T-helper 9 cell (primary cell): ENCODE measurements at places on chromosomes 2 and 18.

- DNase-seq, result no peak
These were observed 38.6 kb downstream of the SNED1 start for GRCh38 chr2:241036964-241037421.

GRCh38 chr2:180621941-180622918, 358.2 kb upstream of the UBE2E3 start:
- no peak for DNase-seq

GRCh38 chr2:12211326-12212175, 465.1 kb downstream of the LPIN1 start:
- no peak for DNase-seq

GRCh38 chr2:112003576-112004252, 51.4 kb upstream of the TMEM87B start:
- no peak for DNase-seq

GRCh38 chr2:17689010-17689409, 64.6 kb downstream of the SMC6 start:
- no peak for DNase-seq

GRCh38 chr2:207041279-207041678, 102.0 kb downstream of the CPO start:
- no peak for DNase-seq

GRCh38 chr2:108436976-108437375, 12.0 kb upstream of the GCC2 start:
- DNase-seq, result no peak

DNA sequence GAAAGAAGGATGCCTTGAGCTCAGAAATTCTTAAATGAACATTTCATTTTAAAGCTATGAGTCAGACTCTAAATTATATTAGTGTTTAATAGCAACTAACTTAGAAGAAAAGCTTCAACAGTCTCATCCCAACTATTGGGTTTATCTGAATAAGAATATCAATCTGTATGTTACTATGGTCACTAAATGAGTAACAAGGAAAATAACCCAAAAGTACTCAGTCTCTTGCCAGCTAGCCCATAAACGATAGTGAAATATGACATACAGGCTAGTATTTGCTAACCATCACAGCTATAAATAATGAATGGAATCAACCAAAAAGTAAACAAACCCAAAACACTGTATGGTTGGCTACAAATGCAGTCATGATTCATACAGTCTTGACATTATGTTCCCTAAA, 174.9 kb downstream of the RAB3GAP1 start:
- no peak for DNase-seq

GRCh38 chr2:97750017-97750416, 36.6 kb downstream of the ZAP70 start:
- no peak for DNase-seq

- DNase-seq, result no peak
These were observed 30.8 kb downstream of the TBC1D8 start for GRCh38 chr2:101120124-101120996.

GRCh38 chr18:30886998-30887397, 155.5 kb downstream of the DSC3 start:
- no peak for DNase-seq

DNA sequence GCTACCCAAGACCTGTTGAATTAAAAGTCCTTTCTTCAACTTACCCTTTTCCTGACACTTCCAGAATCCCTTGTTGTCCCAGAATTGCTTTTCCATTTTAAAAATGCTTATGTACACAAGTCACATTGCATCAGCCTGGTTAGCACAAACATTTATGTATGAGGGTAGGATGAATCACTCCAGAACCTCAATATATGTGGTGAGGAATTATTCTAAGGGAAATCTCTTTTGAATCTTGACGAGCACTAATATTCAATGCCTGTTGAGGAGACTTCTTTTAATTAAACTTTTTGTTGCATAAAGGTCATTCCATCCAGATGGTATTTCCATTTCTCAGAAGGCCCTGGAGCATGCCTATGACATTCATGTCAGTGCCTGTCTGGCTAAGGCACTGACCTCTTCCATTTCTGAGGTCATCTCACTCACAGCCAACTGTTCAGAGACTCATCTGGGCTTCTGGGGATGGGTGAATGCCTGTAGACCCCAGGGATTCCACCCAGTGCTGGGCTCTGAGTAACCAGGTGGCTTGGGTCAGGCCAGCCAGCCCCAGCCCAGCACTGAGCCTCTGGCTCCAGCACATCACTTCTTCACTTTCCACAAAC, 28.2 kb downstream of the ACMSD start:
- DNase-seq, result no peak

DNA sequence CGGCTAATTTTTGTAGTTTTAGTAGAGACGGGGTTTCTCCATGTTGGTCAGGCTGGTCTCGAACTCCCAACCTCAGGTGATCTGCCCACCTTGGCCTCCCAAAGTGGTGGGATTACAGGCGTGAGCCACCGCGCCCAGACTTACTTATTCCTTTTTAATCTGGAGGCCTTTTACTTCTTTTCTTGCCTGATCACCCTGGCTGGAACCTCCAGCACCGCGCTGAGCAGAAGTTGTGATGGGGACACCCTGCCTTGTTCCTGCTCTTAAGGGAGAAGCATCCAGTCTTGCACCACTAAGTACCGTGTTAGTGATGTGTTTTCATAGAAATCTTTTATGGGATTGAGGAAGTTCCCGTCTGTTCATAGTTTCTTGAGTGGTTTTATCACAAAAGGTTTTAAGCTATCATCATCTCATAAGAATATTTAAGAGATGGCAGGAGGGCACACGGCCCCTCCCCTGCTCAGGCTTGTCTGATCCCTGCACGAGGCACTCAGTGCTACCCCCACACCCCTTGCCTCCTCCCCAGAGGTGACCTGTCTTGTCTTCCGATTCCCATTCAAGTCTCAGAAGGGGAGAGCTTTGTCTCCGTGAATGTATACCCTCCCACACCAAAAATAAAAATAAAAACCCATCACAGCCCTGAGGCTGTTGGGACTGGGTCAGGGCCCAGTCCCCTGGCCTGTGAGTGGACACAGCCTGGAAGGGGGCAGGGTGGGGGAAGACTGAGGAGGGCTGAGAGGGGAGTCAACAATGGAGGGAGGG, 65.3 kb upstream of the SMAD7 start:
- no peak for DNase-seq

DNA sequence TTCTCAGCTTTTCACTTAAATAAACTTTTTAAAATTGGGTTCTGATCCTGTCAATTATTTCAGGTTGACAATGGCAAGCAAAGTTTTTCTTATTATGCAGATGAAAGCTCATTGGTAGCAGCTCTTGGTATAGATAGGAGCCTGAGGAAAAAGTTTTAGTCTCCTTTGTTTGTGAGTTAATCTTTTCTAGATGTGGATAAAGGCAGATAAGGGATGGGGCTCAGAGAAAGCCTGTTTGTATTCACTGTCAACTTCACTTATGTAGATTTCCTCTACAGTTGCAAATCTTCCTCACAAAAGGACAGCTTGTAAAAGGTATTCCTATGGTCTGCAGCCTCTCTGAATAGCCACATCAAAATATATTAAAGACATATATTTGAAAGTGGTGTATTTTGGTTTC, 224.5 kb upstream of the SPOPL start:
- no peak for DNase-seq

DNA sequence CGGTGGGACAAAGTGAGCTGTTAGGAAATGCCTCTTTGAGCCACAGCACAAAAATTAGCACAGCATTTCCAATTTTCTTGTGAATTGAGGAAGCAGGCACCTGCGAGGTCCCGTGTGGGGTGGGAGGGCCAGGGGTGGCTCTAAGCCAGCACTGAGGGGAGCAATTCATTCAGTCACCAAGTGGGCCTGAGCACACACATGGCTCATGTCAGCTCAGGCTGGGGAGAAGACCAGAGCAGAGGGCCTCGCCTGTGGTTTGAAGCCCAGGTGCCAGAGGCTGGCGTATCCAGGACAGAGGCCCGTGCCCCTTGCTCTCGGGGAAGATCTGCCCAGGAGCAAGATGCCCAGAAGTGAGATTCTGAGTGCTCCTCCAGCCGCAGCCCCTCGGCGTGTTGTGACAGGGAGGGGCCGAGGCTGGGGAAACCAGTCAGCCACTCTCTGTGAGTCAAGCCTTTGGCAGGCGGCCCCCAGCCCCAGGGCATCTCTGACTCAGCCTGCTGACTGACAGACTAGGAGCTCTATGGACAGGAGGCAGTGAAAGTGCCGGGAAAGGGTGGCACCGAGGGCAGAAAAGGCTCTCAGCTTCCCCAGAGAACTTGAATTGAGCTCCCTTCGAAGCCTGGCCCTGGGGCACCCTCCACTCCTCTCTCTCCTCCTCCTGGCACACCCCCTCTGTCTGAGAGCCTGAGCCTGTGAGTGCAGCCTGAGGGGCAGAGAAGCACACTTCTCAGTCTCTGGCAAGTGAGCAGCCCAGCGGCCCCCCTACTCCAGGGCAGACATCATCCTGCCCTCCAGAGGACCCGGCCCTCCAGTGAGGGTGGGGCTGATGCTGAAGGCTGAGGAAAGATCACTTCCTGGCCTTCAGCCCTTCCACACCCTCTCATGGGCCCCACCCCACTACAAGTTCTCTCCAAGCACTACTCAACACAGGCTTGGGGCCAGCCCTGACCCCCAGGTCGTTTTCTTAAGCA, 32.3 kb downstream of the CYP26B1 start:
- no peak for DNase-seq

DNA sequence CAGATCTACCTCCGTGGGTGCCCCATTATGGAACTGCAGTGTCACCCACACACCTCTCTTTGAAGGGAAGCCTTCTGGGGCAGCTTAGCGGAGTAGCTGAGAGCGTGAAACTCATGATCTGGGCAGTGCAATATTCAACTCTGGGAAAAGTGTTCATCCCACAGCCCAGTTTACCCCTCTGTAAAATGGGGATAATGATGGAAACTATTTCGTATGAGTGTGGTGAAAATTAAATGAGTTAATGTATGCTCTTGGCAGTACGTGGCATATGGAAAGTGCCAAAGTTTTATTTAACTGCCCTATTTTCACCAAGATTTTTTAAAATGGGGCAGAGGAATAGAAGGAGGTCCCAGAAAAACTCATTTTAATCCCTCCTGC, 11.5 kb downstream of the EVX2 start:
- no peak for DNase-seq

DNA sequence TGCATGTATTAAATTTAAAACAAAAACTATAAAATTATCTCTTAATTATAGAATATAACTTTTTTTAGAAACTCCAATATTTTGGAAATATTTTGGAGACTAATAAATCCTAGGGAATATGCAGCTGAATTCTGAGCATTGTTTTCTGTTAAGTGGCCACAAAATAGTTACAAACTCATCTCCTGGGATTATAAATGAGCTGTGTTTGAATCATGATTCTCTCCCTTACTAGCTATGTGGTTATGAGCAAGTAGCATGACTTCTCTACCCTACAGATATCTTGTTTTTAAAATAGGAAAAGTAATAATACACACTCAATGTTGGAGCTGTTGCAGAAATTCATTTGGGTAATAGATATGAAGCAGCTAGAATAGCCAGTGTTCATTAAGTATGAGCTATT, 137.9 kb upstream of the ITGA4 start:
- DNase-seq, result no peak

DNA sequence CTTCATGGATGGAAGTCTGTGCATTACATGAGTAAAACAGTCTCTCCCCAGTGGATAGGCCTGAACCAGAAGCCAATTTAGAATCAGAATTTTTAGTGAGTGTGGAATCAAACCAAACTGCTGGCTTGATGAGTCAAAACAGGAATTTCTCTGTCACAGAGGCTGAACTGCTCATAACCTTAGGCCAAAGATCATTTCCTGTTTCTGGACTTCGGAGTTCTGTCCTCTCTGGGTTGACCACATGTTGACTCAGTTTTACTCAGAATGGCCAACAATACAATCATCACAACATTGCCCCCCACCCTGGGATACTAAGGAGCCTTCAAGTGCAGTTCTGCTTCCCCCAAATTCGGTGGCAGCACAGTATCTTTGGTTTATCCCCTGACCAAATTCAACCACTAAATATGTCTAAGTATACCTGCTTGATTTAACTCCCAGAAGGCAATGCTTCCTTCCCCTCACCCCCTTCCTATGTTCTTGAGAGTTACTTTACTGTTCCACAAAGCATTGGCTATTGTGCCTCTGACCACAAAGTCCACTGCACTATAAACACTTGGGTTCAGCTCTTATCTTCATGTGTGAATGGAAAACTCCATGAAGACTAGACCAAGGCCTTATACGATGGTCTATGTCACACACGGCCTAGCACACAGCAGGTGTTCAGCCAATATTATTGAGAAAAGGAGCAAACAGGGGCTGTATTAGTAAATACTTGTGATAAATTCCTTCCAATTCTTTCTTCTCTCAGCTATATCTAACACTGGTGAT, 67.8 kb downstream of the NXPH2 start:
- DNase-seq, result no peak

- DNase-seq, result no peak
These were observed 137.2 kb downstream of the MTCL1 start for GRCh38 chr18:8842506-8842905.

DNA sequence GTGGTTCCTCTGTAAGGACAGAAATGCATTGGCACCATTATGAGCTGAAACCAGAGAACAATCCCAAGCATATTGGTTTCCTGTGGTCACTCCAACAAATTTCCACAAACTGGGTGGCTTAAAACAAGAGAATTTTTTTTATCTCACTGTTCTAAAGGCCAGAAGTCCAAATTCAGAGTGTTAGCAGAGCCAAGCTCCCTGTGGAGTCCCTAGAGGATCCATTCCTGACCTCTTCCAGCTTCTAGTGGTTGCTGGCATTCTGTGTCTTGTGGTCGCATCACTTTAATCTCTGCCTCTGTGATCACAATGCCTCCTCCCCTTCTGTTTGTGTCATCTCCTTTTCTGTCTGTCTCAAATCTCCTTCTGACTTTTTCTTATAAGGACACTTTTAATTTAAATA, 380.3 kb downstream of the NYAP2 start:
- no peak for DNase-seq

- no peak for DNase-seq
These were observed at the start of gene CRACDL for GRCh38 chr2:98935777-98936352. Gene CRACDL, minus strand, starts transcription at chr2:98936225. Its CDS starts 89,425 bp downstream, at chr2:98846800.

DNA sequence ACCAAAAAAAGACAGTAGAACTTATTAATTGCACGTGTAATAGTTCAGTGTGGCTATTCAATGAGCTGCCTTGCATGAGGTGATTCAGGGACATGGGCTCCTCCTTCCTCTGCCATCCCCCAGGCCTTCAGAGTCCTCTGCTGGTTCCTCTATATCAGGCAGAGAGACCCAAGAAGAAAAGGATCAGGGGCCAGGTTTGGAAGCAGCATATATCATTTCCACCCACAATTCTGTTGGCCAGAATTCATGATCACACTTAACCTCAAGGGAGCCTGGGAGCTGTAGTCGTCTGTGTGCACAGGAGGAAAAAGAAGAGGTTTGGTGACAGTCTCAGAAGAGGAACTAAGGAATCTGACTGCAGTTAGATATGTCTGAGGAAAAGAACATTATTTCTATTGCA, 114.0 kb upstream of the GLS start:
- no peak for DNase-seq
